ENCODE measurements at places on chromosomes 2 and 18. TPM values are rescaled to one million over a fixed set of nuclear protein-coding genes. Genes with fewer than 3 reads are reported as not detected.

Gene CPS1
- total RNA-seq = 15.4 TPM

Gene FNDC4
- 8.4 TPM for total RNA-seq

Gene SLC30A3
- not detected for total RNA-seq

Gene SERPINB10
- total RNA-seq = 0.20 TPM

Gene HAAO
- 0.37 TPM for total RNA-seq

Measured in subcutaneous preadipocyte (primary cell).